ENCODE measurements at places on chromosomes 11 and 22.

- no peak for DNase-seq
Observed at GRCh38 chr11:86678823-86679222, 6.4 kb upstream of the ME3 start.

DNA sequence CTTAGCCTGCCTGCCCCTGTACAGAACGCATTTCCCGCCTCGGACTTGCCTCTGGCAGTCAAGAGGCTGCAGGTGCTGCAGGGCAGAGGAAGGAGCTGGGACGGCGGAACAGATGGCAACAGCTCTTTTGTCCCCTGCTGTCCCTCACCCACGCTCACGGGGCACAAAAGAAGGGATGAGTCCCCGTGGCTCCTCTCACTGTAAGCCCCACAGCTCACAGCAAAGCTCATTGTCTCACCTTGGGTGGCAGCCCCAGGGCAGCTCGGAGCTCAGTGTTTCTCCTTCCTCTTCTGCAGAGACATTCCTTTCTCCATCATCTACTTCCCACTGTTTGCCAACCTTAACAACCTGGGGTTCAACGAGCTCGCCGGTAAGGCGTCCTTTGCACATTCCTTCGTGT, 24.3 kb downstream of the SLC25A18 start:
- DNase-seq: no peak

- DNase-seq: no peak
Observed at GRCh38 chr11:44537679-44538078, 27.8 kb upstream of the CD82 start.

DNA sequence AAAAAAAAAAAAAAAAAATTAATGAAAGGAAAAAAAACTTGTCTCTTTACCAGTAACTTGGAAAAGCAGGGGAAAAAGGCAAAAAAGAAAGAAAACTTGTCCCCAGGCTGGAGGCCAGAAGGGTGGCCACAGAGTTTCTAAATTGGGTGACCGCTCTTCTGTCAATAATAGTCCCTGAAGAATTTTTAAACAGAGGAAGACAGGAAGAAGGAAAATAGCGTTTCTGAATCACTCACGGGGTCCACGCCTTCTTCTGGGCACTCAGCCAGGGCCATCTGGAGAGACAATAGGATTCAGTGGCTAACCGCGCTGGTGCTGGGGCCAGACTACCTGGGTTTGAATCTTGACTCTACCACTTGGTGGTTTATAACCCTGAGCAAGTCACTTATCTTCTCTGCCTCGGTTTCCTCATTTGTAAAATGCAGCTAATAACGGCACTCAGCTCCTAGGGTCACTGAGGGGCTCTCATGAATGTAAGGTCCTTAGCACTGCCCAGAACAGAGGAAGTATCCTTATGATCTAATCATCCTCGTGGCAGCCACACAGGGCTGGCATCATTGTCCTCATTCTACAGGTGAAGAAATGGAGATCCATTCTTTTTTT, 7.0 kb downstream of the C11orf86 start:
- no peak for DNase-seq

DNA sequence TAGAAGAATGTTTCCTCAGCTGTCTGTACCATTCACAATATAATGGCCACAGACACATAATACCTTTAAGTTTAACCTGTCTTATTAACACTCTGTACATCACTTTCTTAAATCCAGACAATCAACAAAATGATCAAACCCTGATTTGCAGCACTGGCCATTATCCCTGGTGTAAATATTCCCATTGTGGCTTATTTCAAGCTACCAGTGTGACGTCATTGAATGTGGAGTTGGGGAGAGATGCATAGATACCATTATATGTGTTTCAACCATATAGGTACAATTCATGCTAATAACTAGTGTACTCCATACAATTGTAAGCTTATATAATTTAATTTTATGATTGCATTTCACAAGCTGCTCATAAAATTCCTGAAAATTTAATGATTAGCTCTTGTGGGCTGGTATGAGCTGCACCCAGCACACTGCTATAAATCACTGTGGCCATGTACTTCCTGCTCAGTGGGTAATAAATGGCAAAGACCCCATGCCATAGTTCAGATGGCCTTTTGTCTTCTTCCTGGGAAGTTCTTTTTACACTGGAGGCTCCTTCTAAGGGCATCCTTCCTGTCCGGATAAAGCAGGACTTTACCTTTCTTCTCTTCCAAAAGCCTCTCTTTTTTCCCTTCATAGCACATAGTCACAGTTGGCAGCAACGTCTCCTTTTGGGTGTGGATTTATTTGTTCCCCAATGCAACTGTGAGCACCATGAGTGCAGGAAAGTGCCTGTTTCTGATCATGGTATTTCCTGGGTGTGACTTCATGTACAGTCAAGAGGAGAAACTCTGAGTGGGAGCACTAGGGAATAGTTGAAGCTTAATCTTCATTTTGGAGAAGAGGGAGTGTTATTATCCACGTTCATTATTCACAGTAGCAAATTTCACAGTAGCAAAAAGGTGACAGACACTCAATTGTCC, 87.8 kb downstream of the MIAT start:
- DNase-seq: no peak

- no peak for DNase-seq
Observed at GRCh38 chr22:26235792-26236487, 66.7 kb downstream of the SEZ6L start.

Measured in stimulated activated CD4-positive, alpha-beta T cell treated with anti-CD3 and anti-CD28 coated beads, Interleukin-15, amount 100 ng/mL, for 1 hour (primary cell).